Kidney (tissue), 22 donors: ENCODE measurements at places on chromosomes 7 and 10. TPM values are rescaled to one million over a fixed set of nuclear protein-coding genes. Genes with fewer than 3 reads are reported as not detected.

The PPA1 gene
- total RNA-seq = 116 TPM

The TMEM236 gene
- total RNA-seq = 1.9 TPM

The ZNF775 gene
- 3.7 TPM for total RNA-seq

The EVX1 gene
- total RNA-seq = not detected

The STRIP2 gene
- 0.88 TPM for total RNA-seq

The FRAT1 gene
- 7.0 TPM for total RNA-seq

The BMPR1A gene
- 37.4 TPM for total RNA-seq

The SFMBT2 gene
- total RNA-seq = 15.3 TPM
